IMR-90 (cell line): ENCODE measurements at places on chromosomes 4 and X. TPM values are rescaled to one million over a fixed set of nuclear protein-coding genes. Genes with fewer than 3 reads are reported as not detected.

DNA sequence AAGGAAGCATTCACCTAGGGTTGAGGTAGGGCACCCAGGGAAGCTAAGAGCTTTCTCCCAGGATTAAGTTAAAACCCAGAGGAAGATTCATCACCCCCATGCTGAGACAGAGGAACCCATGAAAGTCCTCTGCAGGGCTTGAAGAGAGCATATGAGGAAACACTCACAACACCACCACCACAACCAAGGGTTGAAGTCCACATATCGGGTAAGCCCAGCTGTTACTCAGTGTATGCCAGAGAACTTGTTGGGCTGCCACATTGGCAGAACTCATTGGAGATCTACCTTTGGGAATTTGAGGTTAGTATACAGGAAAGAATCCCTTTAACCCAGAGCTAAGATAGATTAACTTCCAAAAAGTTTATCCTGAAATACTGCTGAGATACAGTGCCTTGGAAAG lies 75.1 kb downstream of the INTS6L start:
- no peak for DNase-seq
- H3K27ac ChIP-seq: no peak overlapping the region
- peaks cover 1% of the 10 kb centered on the region; the same call in 1 of the 2 replicates for H3K27me3 ChIP-seq
- no peaks in the 10 kb centered on the region for H3K36me3 ChIP-seq
- no peaks in the 10 kb centered on the region for H3K4me1 ChIP-seq
- no peak overlapping the region for H3K4me3 ChIP-seq

GRCh38 chr4:59223292-59223941 lies 1976.7 kb upstream of the ADGRL3 start:
- DNase-seq: no peak
- no peaks in the 10 kb centered on the region for H3K4me1 ChIP-seq
- H3K27ac ChIP-seq: no peak overlapping the region
- H3K27me3 ChIP-seq: no peaks in the 10 kb centered on the region
- H3K4me3 ChIP-seq: no peak overlapping the region

- DNase-seq: peak; percentile 56
- H3K36me3 ChIP-seq: no peaks in the 10 kb centered on the region
- no peak overlapping the region for H3K27ac ChIP-seq
- peaks cover 5% of the 10 kb centered on the region for H3K27me3 ChIP-seq
- no peak overlapping the region for H3K4me3 ChIP-seq
- H3K4me1 ChIP-seq: no peaks in the 10 kb centered on the region
Observed at GRCh38 chr4:56828784-56829535, 7.5 kb upstream of the SPINK2 start.

GRCh38 chr4:82753725-82754410 lies 44.7 kb downstream of the SCD5 start:
- H3K4me1 ChIP-seq: peaks cover 5% of the 10 kb centered on the region
- no peak overlapping the region for H3K27ac ChIP-seq
- no peak overlapping the region for H3K4me3 ChIP-seq
- no peaks in the 10 kb centered on the region for H3K27me3 ChIP-seq
- H3K36me3 ChIP-seq: no peaks in the 10 kb centered on the region

DNA sequence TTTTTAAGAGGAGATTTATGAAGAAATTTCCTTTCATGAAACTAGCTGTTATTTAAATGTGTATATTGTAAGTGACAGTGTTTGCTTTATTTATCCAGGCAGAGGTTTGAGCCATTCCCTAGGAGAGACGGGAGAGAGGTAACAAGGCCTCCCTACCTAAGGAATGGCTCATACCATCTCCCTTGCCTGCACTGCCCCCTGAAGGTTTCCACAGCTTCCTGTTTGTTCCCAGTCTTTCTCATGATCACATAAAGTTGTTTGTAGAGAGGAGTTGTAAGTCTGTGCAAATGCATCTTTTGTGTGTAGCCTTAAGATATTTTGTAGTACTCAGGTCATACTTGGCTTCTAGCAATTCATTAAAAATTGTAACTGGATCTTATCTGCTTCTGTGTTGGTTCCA lies 1504.5 kb upstream of the PCDH10 start:
- DNase-seq: peak; percentile 2
- no peaks in the 10 kb centered on the region for H3K4me1 ChIP-seq
- H3K27ac ChIP-seq: no peak overlapping the region
- no peaks in the 10 kb centered on the region for H3K27me3 ChIP-seq

- H3K36me3 ChIP-seq: no peaks in the 10 kb centered on the region
- no peak for DNase-seq
- no peaks in the 10 kb centered on the region for H3K27me3 ChIP-seq
- H3K27ac ChIP-seq: no peak overlapping the region
- H3K4me3 ChIP-seq: no peak overlapping the region
- H3K4me1 ChIP-seq: no peaks in the 10 kb centered on the region
Observed at GRCh38 chr4:22881411-22881810, 188.7 kb downstream of the GBA3 start.

GRCh38 chr4:152935143-152935542 lies 980 bp upstream of the FHDC1 start:
- H3K36me3 ChIP-seq: no peaks in the 10 kb centered on the region
- H3K4me3 ChIP-seq: no peak overlapping the region
- DNase-seq: no peak
- no peak overlapping the region for H3K27ac ChIP-seq

DNA sequence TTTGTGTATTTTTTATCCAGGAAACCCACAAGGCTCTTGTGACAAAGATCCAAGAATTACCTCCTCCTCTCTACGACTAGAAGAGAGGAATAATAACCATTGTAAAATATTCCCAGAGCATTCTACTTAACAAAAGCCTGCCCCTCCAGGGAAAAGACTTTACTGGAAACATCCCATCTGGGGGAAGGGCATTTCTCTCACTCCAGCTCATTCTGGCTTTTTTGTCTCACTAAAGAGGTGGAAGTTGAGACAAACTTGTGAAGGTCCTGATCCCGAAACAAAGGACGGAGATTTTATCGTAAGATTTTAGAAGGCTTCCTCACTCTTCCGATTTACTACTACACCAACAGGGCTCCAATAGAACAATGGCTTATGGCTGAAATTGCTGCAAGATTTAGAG lies 692.0 kb upstream of the GRID2 start:
- no peak overlapping the region for H3K4me3 ChIP-seq
- H3K27me3 ChIP-seq: no peaks in the 10 kb centered on the region
- DNase-seq: no peak
- no peaks in the 10 kb centered on the region for H3K4me1 ChIP-seq
- H3K27ac ChIP-seq: no peak overlapping the region

DNA sequence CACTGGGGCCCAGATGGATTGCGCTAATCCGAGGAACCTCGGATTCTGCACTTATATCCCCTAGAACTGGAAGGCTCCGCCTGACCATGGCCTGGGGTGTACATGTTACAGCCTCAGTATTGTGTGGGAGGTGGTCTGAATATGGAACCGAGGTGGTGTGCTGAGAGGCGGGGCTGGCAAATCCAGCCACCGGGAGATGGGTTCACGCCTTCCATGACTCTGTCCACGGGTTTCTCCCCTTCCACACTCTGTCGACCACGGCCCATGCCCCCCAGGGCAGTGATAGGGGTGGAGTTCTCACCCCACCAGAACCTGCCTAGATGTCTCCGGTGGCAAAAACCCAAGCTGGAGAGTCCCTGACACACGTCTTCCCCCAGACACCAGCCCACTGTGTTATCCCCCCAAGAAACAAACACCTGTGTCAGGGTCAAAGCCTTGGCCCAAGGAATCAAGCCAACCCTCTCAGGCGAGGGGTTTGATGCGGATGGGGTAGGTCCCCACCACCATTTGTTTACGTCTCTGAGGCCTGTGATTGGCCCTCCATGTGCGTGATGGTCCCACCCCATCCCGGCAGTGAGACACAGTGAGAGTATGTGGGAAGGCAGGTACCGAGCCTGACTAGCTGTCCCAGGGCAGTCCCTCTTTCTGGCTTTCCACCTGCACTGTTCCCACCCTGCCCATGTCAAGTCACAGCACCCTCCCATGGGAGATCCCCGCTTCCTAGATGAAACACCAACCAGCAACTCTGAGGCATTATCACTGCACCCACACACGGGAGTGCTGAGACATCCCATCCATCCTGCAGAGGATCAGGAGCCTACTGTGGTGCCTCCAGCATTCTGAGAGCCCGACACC lies 6.6 kb upstream of the LOC101059915 start:
- no peak overlapping the region for H3K27ac ChIP-seq
- no peaks in the 10 kb centered on the region for H3K36me3 ChIP-seq
- DNase-seq: no peak
- H3K4me1 ChIP-seq: no peaks in the 10 kb centered on the region
- H3K27me3 ChIP-seq: peaks cover 4% of the 10 kb centered on the region

GRCh38 chr4:139651282-139652194 lies 14.1 kb upstream of the MGST2 start:
- DNase-seq: peak; percentile 83
- no peak overlapping the region for H3K27ac ChIP-seq
- no peaks in the 10 kb centered on the region for H3K4me1 ChIP-seq
- H3K27me3 ChIP-seq: no peaks in the 10 kb centered on the region
- H3K36me3 ChIP-seq: no peaks in the 10 kb centered on the region

GRCh38 chr4:181693517-181693916 lies 549.7 kb upstream of the TENM3 start:
- no peak for DNase-seq
- no peaks in the 10 kb centered on the region for H3K27me3 ChIP-seq
- peaks cover 1% of the 10 kb centered on the region; the same call in 1 of the 2 replicates for H3K4me1 ChIP-seq
- H3K4me3 ChIP-seq: no peak overlapping the region
- no peak overlapping the region for H3K27ac ChIP-seq
- no peaks in the 10 kb centered on the region for H3K36me3 ChIP-seq

GRCh38 chr4:141463678-141464077 lies 172.7 kb upstream of the IL15 start:
- DNase-seq: peak; percentile 31
- no peaks in the 10 kb centered on the region for H3K36me3 ChIP-seq
- no peaks in the 10 kb centered on the region for H3K27me3 ChIP-seq
- H3K27ac ChIP-seq: no peak overlapping the region

- no peaks in the 10 kb centered on the region for H3K27me3 ChIP-seq
- no peak overlapping the region for H3K27ac ChIP-seq
- H3K4me1 ChIP-seq: peaks cover 4% of the 10 kb centered on the region; the same call in 1 of the 2 replicates
- peak; percentile 52 for DNase-seq
Observed at GRCh38 chr4:182201871-182202270, 41.3 kb upstream of the TENM3 start.

DNA sequence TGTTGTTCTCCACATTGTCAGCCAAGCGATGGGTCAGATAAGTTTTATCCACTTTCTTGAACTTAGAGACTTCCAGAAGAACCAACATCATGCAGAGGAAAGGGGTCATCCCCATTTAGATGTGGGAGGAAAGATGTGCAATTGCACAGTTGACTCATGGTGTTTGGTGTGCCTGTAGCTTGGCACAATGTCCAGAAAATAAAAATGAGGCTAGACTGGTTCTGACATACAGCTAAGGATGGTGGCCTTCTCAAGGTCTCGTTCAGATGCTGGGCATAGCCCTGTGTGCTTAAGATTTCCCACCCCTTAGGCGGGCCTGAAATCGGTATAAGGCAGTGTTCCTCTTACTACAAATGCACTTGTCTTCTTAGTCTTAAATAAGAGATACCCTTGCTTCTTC lies 101.1 kb downstream of the PCDH7 start:
- H3K4me1 ChIP-seq: no peaks in the 10 kb centered on the region
- H3K27ac ChIP-seq: no peak overlapping the region
- DNase-seq: no peak
- no peaks in the 10 kb centered on the region for H3K27me3 ChIP-seq

- no peak overlapping the region for H3K4me3 ChIP-seq
- H3K27me3 ChIP-seq: no peaks in the 10 kb centered on the region
- no peaks in the 10 kb centered on the region for H3K36me3 ChIP-seq
- H3K27ac ChIP-seq: no peak overlapping the region
Observed at GRCh38 chr4:148434075-148434773, 8.0 kb downstream of the NR3C2 start.

DNA sequence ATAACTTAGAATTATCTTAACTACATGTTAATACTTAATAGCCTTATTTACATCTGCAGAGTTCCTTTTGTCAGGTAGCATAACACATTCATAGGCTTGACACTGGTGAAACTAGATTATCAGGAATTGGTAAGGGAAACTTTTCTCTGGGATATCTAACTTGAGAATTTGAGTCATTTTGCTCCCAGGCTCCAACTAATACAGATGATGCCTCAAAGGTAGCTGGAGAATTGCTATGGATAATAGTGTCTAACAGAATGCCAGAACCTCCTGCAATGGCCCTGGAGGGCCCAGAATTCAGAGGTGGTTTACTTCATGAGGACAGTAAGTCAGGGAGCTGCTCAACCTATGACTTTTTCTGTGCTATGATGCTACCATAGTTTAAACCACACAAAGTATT lies 13.9 kb upstream of the TMPRSS11D start:
- H3K27me3 ChIP-seq: no peaks in the 10 kb centered on the region
- H3K4me3 ChIP-seq: no peak overlapping the region
- H3K36me3 ChIP-seq: no peaks in the 10 kb centered on the region
- no peak overlapping the region for H3K27ac ChIP-seq
- no peak for DNase-seq

- no peaks in the 10 kb centered on the region for H3K36me3 ChIP-seq
- H3K27ac ChIP-seq: no peak overlapping the region
- no peak overlapping the region for H3K4me3 ChIP-seq
- H3K4me1 ChIP-seq: peaks cover 2% of the 10 kb centered on the region; the same call in 1 of the 2 replicates
Observed at GRCh38 chr4:149029056-149029651, 586.9 kb upstream of the NR3C2 start.

DNA sequence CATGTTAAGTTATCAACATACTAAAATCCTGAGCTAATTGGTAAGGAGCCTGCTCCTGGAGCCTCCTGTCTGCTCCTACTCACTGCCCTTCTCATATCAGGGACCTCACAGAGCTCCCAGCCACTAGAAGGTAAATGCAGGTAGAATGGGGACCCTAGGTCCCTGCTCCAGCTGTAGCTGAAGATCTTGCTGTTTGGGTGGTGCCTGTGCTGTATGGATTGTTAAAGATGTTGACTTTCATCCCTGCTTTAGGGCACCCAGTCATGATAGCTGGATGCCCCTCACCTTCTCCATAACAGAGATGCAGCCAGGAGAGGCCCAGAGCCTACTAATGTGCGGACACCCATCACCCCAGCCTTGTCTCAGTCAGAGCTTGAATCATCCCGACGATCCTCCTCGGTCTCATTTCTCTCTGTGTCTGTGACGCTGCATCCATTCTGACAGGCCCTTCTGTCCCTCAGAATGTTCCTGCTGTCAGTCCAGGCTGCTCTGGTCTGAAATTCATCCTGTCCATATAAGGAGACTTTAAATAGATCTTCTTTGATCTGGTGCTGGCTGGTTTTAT lies 341.7 kb upstream of the GATB start:
- H3K4me3 ChIP-seq: no peak overlapping the region
- DNase-seq: no peak
- no peak overlapping the region for H3K27ac ChIP-seq
- peaks cover 9% of the 10 kb centered on the region for H3K4me1 ChIP-seq
- no peaks in the 10 kb centered on the region for H3K36me3 ChIP-seq

- no peak overlapping the region for H3K4me3 ChIP-seq
- no peak overlapping the region for H3K27ac ChIP-seq
- H3K36me3 ChIP-seq: no peaks in the 10 kb centered on the region
- DNase-seq: no peak
Observed at GRCh38 chrX:5388087-5388486, 840.6 kb downstream of the NLGN4X start.

GRCh38 chr4:118337954-118338353 lies 14.8 kb downstream of the PRSS12 start:
- DNase-seq: peak; percentile 36
- no peak overlapping the region for H3K4me3 ChIP-seq
- H3K27me3 ChIP-seq: no peaks in the 10 kb centered on the region
- H3K4me1 ChIP-seq: peaks cover 16% of the 10 kb centered on the region

SULT1E1 gene
- total RNA-seq: not detected in 2 replicates

SRPX gene
- total RNA-seq: 35.5 and 39.2 TPM in 2 replicates

MAP9 gene
- total RNA-seq: 6.6 and 9.2 TPM in 2 replicates

MID1 gene
- 63.0 and 106 TPM in 2 replicates for total RNA-seq

NAP1L2 gene
- under 0.01 TPM in 1 of 2 replicates, not detected in the other for total RNA-seq

PLS3 gene
- total RNA-seq: 252 and 370 TPM in 2 replicates

SLC49A3 gene
- total RNA-seq: under 0.01 TPM in 2 replicates

KLB gene
- total RNA-seq: not detected in 2 replicates

CTAG1A gene
- not detected in 2 replicates for total RNA-seq

UBE2A gene
- total RNA-seq: 12.9 and 20.3 TPM in 2 replicates

GABRB1 gene
- 16.1 and 16.4 TPM in 2 replicates for total RNA-seq
